ENCODE measurements at places on chromosomes 12 and 14.

DNA sequence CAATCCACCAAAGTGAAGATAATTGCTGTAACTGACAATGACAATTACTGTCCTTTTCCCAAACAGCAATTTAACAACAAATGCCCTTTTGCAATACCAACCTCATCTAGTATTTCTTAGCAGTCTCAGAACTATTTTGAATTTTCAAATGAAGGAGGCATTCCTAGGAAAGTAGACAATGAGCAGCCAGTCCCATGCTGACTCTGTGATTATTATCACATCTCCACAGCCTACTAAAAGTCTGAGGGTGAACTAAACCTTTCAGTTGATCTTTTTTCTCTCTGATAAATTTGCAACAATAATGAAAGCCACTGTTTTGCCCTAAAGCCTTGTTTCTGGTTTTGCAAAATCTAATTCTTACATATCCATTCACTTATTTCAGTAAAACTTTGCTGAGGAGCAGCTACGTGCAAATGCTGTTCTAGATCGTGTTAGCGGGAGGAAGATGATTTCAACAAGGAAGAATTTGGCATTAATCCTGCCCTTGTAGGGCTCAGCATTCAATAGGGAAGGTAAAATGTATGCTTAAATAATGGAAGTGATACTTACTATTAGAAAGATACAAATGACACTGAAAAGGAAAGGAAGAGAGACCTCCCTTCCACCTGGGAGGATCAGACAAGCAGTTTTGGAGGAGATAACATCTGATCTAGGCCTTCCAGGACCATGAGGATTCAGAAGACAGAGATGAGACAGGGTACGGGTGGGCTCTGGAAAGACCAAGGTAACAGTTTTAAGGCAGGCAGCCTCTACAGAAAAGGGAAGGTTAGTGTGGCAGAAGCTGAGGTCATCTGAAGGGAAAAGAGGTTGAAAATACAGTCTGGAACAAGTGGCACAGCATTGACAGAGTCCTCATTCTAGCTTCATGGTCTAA lies 47.4 kb downstream of the SLC38A1 start:
- DNase-seq: no peak

- peak; percentile 82 for DNase-seq
Observed at GRCh38 chr12:51390891-51391282, 319 bp downstream of the GALNT6 start.

- DNase-seq: no peak
Observed at GRCh38 chr14:36738269-36738668, 76.6 kb downstream of the PAX9 start.

- peak; percentile 94 for DNase-seq
Observed at GRCh38 chr12:123034022-123034541, 53.6 kb downstream of the ARL6IP4 start.

GRCh38 chr12:117018276-117018675 lies 80.9 kb downstream of the TESC start:
- no peak for DNase-seq

GRCh38 chr12:88854260-88854659 lies 274.0 kb upstream of the KITLG start:
- DNase-seq: no peak
